ENCODE measurements at places on chromosomes 1 and 21.

- DNase-seq, result no peak
Observed at GRCh38 chr1:180425952-180426351, 76.4 kb downstream of the ACBD6 start.

GRCh38 chr1:204348722-204349121 lies 11.0 kb downstream of the PLEKHA6 start:
- DNase-seq, result no peak

DNA sequence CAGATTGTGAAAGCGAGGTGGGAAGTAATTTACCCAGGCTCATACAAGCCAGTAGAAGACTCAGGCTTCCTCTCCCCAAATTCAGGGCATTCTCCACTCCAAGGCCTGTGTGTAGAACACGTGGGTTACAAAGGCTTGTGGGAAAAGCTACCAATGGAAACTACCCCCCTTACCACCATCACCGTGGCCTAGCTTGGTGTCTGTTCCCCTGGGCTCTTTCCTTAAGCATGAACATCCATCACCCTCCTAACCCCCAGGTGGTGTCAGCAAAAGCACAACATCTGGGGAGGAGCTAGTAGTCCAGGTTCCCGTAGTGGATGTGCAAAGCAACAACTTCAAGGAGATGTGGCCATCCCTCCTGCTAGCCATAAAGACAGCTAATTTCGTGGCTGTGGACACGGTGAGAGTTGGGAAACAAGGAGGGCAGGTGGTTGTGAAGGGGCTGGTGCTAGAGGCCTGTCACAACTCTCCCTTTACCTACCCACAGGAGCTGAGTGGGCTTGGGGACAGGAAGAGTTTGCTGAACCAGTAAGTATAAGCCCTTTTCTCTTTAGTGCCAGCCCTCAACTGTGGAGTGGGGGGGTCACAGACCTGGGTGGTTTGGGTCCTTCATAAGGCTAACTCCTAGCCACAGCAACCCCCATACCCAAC lies 701 bp upstream of the MUTYH start:
- DNase-seq, result no peak

GRCh38 chr21:46550116-46550941 lies 54.6 kb downstream of the S100B start:
- DNase-seq, result no peak

- DNase-seq, result no peak
Observed at GRCh38 chr1:5565281-5566125, 426.7 kb downstream of the NPHP4 start.

- no peak for DNase-seq
Observed at GRCh38 chr21:15138490-15138889, 73.7 kb upstream of the NRIP1 start.

GRCh38 chr21:38790961-38791360 lies 14.8 kb upstream of the ETS2 start:
- DNase-seq, result no peak

GRCh38 chr1:160575112-160575664 lies 4.1 kb downstream of the CD84 start:
- DNase-seq, result no peak

- DNase-seq, result no peak
Observed at GRCh38 chr1:200242110-200243041, 167.5 kb downstream of the ZNF281 start.

DNA sequence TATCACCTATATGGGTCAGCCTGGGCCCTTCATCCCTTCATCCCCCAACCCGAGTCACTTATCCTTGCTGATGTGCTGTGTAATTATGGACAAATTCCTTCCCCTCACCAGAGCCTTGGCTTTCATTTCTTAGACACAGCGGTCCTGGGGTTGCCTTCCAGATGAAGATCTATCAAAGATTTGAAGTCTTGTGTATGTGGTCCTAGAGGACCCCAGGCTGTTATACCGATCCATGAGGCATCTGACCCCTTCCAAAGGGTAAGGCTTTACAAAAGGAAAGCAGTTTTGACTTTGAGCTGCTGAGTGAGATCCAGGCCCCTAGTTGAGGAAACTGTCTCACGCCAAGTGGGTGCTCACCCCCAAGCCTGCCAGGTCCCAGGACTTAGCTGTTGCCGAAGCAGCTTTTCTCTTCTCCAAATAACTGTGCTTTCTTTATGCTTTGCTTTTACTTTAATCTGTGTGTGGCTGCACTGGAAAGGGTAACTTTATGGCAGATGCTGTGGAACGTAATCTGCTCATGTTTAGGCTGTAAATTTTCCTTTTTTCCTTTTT lies 37.6 kb downstream of the MAN1C1 start:
- no peak for DNase-seq

DNA sequence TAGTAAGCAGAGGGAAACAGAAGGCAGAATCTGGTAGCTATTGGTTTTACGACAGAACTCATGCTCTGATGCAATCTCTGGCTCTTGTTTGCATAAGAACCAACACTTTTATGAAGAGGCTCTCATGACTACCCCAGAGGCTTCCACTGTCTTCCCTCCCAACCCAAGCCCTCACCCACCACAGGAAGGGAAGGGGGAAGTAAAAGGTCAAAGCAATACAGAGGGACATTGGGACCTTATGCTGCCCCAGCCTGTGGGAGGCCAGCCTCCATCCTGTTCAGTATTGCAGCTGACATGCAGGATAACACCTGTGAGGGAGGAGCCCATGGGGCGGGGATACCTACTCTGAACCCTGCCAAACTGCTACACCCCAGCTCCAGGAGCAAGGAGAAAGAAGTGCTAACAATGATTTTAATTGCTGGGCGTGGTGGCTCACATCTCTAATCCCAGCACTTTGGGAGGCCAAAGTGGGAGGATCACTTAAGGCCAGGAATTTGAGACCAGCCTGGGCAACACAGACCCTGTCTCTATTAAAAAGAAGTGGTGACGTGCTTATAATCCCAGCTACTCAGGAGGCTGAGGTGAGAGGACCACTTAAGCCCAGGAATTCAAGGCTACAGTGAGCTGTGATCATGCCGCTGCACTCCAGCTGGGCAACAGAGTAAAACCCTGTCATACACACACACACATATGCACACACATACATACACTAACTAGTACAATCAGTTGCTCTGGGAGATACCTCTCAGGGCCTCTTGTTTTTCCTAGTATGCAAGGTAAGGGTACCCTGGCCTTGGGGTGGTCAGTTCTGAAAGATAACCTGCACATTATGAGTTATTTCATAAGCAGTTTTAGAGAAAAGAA lies 9.5 kb downstream of the MR1 start:
- no peak for DNase-seq

GRCh38 chr1:40709100-40709801 lies 17.7 kb downstream of the NFYC start:
- no peak for DNase-seq

- no peak for DNase-seq
Observed at GRCh38 chr1:85188530-85188929, 12.3 kb downstream of the SYDE2 start.

DNA sequence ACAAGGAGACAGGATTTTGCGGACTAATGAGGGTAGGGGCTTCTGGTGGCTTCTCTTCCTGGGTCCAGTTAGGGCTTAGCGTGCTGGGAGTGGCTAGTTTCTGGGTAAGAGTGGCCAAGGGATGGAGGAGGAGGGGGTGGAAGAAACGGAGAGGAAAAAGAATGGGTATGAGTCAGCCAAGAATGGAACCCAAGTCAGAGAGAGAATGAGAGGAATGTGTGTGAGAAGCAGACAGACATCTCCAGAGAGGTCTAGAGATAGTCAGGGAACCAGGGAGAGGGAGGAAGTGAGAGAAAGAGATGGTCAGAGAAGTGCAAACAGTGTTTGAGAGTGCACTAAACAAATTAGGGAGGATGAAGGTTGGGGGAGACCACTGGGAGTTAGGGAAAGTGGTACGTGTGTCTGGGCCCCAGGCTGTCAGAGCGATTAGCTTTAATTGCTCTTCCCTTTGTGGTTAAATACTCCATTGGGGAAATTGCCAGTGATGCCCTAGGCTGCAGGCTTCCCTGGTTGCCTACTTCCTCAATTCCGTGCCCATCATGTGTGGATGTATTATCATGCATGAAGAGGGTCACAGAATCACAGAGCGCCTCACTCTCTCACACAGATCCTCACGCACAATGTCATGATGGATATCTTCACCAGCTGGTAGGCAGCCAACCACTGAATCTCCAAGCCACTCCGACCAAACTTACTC lies 1.4 kb downstream of the PEA15 start:
- no peak for DNase-seq

GRCh38 chr1:24201941-24202440 lies 14.9 kb upstream of the IFNLR1 start:
- peak; percentile 86 for DNase-seq

GRCh38 chr1:61138921-61139774 lies 56.8 kb downstream of the NFIA start:
- no peak for DNase-seq

DNA sequence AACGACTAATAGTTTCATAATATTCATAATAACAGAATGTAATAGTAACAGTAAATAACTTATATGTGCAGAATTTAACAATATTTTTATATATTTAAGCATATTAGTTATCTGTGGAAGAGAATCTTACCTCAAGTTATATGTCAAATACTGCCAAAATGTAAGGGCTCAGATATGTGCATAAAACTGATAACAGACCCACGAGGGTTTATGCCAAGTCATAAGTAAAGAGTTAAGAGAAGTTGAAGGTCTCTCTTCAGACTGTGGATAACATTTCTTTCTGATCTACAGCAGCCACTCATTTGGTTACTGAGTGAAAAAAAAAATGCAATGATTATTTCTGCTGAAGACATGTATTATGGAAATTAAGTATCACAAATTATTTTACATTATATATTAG lies 1167.8 kb upstream of the NCAM2 start:
- DNase-seq, result no peak

DNA sequence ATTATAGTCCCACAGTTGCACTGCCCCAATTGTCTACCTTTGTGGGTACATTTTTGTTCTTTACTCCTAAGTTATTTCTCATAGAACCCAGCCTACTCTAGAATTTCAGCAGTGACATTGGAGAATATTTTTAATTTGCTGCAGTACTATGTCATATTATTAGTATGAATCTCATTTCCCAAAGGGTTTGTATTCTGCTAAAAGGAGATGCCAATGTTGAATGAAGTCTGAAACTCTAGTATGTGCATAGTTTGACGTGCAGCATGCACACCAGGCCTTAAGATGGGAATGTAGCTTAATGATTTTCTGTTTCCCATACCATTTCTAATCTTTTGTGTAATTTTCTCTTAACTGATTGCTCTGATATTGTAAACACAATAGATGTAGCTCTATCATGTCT lies 10.5 kb upstream of the C1orf105 start:
- no peak for DNase-seq

GRCh38 chr1:89837036-89837481 lies 16.2 kb downstream of the LRRC8D start:
- no peak for DNase-seq

GRCh38 chr1:183210681-183211080 lies 24.6 kb downstream of the LAMC2 start:
- no peak for DNase-seq

GRCh38 chr1:100791586-100791985 lies 72.0 kb downstream of the VCAM1 start:
- DNase-seq, result no peak

DNA sequence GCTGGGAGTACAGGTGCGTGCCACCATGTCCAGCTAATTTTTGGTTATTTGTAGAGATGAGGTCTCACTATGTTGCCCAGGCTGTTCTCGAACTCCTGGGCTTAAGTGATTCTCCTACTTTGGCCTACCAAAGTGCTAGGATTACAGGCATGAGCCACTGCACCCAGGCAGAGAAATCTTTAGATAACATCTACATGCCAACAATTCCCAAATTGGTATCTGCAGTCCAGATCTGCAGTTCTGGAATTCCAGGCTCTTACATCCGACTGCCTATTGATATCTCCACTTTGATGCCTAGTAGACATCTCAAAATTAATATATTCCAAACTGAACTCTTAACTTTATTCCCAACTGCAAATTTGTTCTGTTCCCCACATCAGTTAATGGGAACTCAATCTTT lies 23.3 kb downstream of the INAVA start:
- no peak for DNase-seq

DNA sequence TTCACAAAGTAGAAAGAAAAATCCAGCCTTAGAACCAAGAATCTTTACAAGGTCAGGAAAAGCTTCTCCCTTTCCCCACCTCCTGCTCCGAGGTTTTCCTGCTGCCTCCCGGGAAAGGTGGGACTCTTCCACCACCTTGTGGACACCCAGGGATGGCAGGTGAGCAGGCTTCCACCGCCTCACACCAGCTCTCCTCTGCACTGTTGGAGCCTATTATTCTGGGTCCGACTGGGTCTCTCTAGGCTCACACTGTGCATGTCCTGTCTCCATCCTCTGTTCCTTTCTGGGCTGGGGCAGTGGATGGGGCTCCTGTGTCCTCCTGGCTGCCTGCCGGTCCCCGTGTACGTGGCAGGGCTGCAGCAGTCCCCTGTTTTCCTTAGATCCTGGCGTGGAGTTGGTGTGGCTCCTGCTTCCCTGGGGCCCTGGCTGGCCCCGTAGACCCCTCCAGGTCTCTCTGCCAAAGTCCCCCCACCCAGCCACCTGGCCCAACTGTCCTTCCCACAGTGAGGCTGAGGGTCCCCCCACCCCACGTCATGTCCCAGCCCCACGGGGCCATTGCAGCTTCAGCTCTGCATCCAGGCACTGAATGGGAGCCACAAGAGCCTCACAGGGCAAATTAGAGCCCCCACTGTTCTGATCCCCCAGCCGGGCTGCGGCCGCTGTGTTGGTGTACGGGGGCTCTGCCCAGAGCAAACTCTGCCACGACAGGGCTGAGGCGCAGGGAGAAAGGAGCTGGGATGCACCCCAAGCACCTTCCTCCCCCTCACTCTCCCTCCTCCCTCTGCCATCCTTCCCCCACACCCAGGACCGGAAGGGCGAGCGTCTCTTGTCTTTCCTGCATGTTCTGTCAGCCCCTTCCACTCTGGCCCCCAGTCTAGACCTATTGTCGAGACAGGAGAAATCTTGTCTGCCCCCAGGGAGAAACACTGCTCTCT lies 3.3 kb upstream of the SLC45A1 start:
- DNase-seq, result peak; percentile 79

DNA sequence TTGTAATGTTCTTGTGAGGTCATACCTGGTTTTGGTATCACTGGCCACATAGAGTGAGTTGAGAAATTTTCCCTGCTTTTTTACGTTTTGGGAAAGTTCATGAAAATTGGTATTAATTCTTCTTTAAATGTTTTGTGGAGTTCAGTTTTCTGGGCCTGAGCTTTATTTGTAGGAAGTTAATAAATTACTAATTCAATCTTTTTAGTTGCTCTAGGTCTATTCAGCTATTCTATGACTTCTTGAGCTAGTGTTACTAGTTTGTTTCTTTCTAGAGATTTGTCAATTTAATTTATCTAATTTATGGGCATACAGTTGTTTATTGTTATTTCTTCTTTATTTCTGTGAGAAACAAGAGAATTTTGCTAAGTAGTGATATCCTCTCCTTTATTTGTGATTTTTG lies 37.4 kb downstream of the HOOK1 start:
- no peak for DNase-seq

Measured in Panc1 (cell line).